ENCODE measurements at places on chromosomes 6 and 20.

DNA sequence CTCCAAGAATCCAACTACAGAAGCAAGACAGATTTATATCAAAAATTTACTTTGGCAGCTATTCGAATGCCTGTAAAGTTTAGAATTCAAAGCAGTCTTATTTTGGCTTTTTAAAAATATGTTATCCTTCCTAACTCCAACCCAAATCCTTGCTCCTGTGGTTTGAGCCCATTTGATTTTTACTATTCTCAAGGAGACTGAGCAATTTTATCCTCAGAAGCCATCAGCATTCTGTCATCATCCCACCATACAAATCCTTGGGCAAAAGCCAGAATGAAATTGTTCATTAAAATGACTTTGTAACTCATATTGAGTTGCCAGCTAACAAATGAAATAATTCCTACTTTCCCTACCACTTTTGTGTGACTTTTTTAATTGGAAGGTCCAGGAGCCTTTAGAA, 392.8 kb downstream of the ADGRB3 start:
- DNase-seq, result no peak

GRCh38 chr20:19875376-19876221, 117.5 kb downstream of the RIN2 start:
- DNase-seq, result no peak

DNA sequence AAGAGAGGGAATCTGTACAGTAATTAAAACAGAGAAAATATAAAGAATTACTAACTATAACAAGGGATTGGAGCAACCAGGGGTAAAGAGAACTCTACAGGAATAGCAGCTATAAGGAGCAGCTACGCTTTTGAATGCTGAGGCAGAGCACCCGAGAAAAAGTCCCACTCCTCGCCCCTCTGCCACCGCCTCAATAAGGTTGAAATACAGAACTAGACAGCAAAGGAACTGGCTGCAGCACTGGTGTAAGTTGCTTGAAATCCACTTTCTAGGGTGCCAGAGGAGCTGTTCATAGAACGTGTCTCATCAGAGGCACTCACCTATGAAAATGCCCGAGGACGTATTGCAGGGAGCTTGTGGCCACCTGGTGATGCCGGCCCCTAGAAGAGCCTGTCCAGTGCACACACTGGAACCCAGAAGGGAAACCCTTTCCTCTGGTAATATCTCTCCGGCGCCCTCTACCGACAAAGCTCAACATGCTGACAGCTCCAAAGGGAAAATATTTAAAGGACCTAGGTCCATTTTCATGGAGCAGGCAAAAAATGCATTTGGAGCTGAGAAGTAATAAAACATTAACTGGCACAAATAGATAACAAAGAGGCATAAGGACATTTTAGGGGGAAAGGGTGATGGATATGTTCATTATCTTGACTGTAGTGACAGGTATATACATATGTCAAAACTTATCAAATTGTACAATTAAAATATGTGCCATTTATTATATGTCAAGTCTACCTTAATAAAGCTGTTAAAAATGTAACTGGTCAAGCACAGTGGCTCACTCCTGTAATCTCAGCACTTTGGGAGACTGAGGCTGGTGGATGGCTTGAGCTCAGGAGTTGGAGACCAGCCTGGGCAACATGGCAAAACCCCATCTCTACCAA, 137.4 kb upstream of the HDAC2 start:
- DNase-seq, result peak; percentile 79

DNA sequence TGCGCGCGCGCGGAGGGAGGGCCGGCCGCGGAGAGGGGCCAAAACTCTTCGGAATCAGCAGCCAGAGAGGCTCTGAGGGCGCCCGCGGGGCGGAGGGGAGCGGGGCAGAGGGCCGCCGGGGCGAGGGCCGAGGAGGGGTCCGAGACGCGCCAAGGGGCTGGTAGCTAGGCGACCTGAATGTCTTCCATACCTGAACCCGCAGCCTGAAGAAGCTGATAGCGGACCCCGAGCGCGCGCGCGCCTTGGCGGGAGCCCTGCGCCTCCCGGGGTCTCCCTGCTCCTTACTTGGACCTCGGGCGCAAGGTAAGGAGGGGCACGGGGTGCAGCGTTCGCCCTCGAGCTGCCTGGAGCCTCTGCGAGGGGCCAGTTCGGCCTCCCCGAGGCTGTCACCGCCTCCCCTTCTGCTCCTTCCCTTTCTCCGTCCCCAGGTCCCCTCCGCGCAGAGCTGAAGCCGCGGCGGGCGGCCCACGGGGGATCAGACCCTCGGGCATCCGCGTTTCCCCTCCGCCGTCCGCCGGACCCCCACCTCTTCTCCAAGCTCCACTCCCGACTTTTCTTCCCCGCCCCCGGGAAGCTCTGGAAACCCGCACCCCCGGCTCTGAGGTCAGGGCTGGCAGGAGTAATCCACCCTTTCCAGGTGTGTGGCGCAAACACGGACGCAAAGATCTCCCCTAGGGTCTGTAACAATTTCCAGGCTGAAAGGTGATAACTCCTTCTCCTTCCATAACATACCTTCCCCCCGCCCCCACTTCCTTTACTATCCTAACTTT, 13.1 kb upstream of the DEK start:
- DNase-seq, result no peak

DNA sequence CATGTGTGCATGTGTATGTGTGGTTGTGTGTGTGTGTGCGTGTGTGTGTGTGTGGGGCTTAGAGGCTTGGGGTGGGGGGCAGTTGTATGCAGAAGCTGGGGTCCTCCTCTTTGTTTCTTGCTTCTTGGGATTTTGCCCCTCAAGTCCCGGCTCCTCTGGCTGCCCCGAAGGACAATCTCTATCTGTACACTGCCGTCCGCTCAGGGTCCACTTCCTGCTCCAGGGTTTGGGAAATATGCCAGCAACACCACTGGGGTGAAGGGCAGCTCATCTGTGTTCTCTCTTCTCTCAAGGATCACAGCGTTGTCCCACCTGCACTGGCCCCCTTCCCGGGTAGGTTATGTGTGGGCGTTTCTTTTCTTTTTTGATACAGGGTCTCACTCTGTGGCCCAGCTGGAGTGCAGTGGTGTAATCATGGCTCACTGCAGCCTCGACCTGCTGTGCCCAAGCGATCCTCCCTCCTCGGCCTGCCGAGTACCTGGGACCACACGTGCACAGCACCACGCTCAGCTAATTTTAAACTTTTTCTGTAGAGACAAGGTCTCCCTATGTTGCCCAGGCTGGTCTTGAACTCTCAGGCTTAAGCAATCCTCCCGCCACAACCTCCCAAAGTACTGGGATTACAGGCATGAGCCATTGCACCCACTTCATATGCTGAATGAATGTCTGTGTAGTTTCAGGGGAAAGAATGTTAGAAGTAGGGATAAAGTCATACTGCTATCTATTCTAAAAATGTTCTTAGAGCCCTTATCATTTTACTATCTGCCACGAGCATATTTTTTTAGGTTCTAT, 25.7 kb downstream of the SLC2A4RG start:
- DNase-seq, result no peak

GRCh38 chr20:47258745-47259695, 97.5 kb downstream of the ZMYND8 start:
- DNase-seq, result no peak

DNA sequence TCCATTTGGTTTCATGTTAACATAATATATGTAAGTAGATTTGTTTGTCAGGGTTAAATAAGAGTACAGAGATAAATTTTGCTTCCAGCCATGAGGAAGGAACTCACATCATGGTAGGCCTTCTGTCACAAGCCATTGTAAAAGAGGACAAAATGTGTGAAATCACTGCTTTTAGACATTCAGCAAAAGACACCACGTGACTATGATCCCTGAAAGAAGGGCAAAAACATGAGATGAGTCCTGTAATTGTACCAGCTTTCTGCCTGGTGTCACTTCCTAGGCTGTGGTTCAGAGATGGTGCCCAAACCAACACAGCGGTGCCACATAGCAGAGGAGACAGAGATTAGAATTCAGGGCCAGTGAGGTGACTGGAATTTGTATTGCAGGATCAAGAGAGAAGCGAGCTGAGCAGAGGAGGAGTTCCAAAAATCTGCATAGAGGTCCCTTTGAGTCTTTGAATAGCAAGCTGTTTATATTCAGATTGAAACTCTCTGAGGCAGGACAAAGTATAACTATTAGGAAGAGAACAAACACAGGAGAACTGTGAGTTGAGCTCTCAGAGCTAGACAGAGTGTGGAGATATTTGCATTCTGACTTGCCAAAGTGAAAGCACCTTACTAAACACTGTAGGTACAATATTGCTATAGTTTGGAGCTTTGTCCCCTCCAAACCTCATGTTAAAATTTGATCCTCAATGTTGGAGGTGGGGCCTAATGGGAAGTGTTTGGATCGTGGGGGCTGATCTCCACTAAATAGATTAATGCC, 52.6 kb upstream of the PDE7B start:
- no peak for DNase-seq

Data from Karpas-422 (cell line).